ENCODE measurements at places on chromosomes 5 and 9. TPM values are rescaled to one million over a fixed set of nuclear protein-coding genes. Genes with fewer than 3 reads are reported as not detected.

ZNF883 gene
- total RNA-seq = 4.7 TPM

ENHO gene
- total RNA-seq = 5.0 TPM

DNA sequence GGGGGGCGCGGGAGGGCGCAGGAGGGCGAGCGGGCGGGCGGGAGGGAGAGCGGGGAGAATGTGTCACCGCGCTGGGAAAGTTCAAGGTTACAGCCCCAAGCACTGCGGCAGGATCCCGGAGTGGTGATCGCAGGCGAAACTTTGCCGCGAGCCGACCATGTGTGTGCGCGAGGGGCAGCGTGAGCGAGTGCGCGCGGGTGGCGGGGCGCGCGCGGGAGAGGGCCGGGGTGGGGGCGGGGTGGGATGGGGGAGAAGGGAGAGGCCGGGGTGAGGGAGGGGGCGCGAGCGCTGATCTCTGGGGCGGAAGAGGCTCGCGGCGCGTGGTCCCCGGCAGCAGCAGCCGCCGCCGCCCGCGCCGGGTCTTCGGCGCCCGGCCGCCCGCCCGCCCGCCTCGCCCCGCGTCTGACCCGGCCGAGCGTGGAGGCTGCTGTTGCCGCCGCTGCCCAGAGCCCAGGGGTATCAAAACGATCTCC, at the start of gene NFIB:
Gene NFIB (minus strand): TSS at position 191 of the 473 bp plus-strand sequence. CDS start 630 bp downstream, outside the sequence.
- peak; percentile 48 for DNase-seq

- DNase-seq = no peak
Observed at GRCh38 chr9:38350529-38350928, 42.0 kb upstream of the ALDH1B1 start.

- DNase-seq = peak; percentile 10
Observed at GRCh38 chr5:98163796-98164493, 609.5 kb upstream of the RGMB start.
